Cardiac muscle cell (in vitro differentiated cells and primary cell): ENCODE measurements at places on chromosomes 12 and 14. TPM values are rescaled to one million over a fixed set of nuclear protein-coding genes. Genes with fewer than 3 reads are reported as not detected.
A peak's percentile ranks its signal among the peaks of the same experiment; 100 is the strongest.

The PIWIL1 gene
- polyA plus RNA-seq, result not detected in 2 replicates

DNA sequence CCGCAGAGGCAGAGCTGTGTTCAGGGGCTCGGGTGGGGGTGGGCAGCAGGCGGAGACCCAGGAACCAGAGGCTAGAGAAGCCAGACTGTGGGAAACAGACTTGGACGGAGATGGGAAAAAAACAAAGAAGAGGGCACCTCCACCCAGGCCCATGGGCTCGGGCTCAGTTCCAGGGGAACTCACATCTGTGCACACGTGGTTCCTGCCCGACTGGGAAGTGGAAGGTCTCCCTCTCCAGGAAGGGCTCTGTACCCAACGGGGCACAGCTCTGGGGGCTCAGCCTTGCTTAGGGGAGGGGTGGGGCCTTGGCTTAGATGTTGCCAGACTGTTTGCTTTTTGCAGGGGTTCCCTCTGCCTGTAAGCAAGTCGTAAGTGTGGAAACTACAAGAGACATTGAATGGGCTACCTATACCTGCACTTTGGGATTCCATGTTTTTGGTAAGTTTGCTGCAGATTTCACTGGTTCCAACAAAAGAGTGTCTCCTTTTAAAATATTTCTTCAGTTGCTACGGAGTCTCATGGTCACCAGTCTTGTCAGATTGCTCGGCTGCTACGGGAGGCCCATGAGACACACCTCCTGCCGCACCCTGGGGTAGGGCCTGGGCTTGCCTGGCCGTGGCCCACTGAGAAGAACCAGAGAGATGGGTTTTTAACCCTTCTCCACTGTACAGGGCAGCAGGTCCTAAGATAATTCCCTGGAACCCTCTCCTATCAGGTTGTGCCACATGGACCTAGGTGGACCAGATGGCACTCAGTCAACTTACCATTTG, 127.6 kb upstream of the EVL start:
- no peak for DNase-seq

GRCh38 chr12:31008961-31009840, 64.5 kb upstream of the DDX11 start:
- no peak for DNase-seq

DNA sequence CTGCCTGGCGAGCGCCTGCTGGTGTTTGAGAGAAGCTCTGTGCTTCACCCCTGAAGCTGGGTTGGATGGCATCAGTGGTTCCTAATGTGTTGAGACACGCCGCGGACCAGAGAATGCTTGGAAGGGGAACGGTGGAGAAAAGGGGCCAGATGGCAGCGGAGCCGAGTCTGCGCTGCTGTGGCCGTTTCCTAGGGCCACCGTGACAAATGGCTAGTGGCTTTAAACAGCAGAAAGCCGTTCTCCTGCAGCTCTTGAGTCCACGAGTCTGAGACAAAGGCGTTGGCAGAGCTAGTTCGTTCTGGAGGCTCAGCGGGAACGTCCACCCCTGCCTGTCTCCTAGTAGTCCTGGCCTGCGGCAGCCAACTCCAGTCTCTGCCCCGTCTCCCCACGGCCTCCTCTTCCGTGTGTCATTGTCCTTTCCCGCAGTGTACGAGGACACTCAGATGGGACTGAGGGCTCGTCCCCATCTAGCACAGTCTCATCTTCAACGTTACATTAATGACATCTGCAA, 103.6 kb downstream of the ADGRD1 start:
- no peak for DNase-seq

GRCh38 chr14:101791919-101792572, 30.5 kb downstream of the PPP2R5C start:
- DNase-seq, result peak; percentile 70

DNA sequence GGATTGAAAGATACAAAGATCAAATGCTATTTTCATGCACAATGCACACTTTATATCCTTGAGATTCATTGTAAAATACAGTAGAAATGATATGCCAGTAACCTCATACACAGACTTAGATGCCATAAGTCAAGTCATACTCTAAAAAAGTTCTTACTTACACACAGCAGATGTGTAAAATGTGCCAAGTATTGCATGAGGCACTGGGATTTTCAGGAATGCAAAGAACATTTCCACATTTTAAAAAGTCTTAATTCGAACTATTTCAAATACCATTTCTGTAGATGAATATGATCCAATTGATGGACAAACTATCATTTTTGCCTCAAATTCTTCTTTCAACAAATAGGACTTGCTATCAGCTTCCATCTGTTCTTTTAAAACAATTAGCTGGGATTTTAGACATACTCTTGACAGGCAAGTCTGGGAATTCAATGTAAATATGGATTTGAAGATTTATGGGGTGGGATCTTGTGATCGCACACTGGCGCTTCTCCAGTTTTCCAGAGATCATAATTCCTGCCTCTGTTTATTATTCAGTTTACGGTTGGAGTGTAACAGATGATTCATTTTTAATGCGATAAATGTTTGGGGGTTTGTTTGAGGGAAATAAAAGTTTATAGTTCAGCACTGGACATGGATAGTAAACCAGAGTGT, 183.8 kb downstream of the PAX9 start:
- no peak for DNase-seq

The APOF gene
- polyA plus RNA-seq, result not detected in 2 replicates

- no peak for DNase-seq
These were observed 4.5 kb downstream of the OR10AD1 start for GRCh38 chr12:48198672-48198971.

The TMEM121 gene
- polyA plus RNA-seq, result 4.4 and 6.4 TPM in 2 replicates

The KITLG gene
- 0.09 and 1.1 TPM in 2 replicates for polyA plus RNA-seq

- no peak for DNase-seq
These were observed 3.9 kb downstream of the GZMH start for GRCh38 chr14:24605435-24606190.

The MANSC4 gene
- not detected in 2 replicates for polyA plus RNA-seq

The SCARB1 gene
- polyA plus RNA-seq, result 42.5 and 46.3 TPM in 2 replicates

GRCh38 chr14:106681568-106681967, 1155.2 kb downstream of the TMEM121 start:
- no peak for DNase-seq

The LGR5 gene
- polyA plus RNA-seq, result 0.34 TPM in 1 of 2 replicates, not detected in the other

DNA sequence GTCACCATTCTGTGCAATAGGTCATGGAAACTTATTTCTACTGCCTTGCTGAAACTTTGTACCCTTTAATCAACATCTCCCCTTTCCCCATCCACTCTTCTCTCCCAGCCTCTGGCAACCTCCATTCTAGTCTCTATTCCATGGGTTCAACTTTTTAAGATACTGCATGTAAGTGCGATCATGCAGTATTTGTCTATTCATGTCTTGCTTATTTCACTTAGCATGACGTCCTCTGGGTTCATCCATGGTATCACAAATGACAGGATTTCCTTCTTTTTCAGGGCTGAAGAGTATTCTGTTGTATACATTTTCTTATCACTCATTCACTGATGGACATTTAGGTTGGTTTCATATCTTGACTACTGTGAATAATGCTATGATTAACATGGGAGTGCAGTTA, 222.4 kb downstream of the PAX9 start:
- DNase-seq, result no peak

DNA sequence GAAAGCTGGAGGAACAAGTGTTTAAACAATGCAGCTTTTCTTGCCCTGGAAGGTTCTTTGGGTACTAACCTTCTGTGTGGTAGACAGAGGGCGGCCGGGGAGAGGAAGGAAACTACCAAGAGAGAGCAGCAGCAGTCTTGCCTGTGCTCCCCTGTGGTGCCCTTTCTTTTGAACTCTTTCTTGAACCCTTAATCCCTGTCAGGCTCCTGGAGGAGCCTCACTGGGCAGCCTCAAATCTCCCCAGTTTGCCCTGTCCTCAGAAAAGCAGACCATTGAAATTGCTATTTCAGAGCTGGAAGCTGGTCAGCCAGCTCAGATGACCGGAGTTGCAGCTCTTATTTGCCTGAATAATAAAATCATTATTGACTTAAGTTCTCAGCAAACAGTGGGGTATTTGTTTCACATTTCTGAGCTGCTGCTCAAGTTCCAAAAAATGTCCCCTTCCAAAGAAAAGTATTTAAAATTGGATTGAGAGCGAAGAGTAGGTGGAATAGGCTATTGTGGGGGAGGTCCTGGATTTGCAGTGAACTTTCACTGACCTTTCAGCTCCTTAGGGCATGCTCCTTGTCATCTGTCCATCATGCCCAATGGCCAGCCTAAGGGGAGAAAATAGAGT, 42.1 kb upstream of the RNASE3 start:
- no peak for DNase-seq

DNA sequence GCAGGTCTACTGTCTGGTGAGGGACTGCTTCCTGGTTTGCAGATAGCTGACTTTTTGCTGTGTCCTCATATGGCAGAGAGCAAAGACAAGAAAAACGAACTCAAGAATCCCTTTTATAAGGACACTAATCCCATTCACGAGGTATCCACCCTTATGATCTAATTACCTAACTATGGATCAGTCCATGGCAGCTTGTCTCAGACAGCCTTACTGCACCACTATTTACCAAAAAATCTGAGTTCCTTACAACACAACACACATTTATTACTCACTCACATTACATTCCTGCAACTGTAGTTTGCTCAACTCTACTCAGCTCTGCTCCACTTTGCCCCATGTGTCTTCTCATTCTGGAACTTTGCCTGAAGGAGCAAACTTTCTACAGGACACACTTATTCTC, 10.1 kb upstream of the SLC6A15 start:
- DNase-seq, result peak; percentile 11

GRCh38 chr12:62754706-62755105, 180.2 kb downstream of the PPM1H start:
- DNase-seq, result no peak

- DNase-seq, result no peak
These were observed 176.1 kb downstream of the FUT8 start for GRCh38 chr14:65588426-65589140.

DNA sequence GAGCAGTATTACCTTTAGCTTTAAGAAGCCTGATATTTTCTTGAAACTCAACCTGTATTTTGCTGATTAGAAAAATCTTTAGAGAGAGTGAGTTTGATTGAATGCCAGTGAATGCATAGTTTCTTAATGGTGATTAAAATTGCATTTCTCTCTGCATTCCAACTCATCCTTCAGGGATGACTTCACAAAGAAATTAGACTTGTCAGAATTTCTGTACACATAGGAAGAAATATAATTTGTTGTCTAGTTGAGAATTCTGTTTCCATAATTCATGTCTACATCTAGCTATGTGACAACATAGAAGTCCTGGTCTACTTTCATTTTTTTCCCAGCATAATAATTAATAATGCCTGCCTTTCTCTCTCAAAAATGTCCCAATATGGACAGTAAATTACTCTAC, 136.6 kb downstream of the OTOGL start:
- no peak for DNase-seq

The PRMT5 gene
- polyA plus RNA-seq, result 131 and 134 TPM in 2 replicates

GRCh38 chr14:36716614-36717184, 55.0 kb downstream of the PAX9 start:
- DNase-seq, result no peak

DNA sequence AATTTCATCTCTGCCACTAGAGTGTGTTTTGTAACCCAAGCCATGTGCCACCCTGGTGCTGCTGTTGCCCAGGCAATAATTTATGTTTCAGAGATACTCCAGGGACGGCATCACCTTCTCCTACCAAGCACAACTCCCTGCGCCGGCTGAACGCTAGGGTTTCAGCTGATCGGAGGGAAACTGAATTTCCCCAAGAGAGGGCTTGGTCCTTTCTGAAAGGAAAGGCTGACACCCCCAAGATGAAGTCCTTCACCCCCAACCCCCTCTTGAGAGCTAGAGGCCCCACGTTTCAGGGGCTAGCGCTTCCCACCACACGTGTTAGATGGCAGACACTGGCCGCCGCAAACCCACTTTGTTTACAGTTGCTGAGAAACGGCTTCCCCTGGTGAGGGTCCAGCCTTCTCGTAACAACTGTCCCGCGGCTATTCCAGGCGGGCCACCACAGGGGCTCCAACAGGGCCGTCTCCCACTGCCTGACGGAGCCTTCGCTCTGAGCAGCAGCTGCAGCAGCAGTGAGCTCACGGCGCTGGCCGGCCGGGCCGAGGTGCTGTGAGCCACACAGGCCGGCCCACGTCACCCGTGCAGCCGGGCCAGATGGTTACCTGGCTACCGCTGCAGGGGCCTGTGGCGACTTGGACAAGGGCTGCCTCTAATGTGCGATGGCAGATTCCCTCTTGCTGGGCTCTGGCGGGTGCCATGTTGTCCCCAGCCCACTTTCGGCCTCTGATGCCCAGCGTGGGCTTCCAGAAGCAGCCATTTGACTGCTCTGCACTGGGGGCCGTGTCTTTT, 66.4 kb downstream of the TESC start:
- DNase-seq, result peak; percentile 27

The CMA1 gene
- polyA plus RNA-seq, result not detected in 2 replicates

- no peak for DNase-seq
These were observed 32.0 kb upstream of the UBC start for GRCh38 chr12:124946447-124946793.

DNA sequence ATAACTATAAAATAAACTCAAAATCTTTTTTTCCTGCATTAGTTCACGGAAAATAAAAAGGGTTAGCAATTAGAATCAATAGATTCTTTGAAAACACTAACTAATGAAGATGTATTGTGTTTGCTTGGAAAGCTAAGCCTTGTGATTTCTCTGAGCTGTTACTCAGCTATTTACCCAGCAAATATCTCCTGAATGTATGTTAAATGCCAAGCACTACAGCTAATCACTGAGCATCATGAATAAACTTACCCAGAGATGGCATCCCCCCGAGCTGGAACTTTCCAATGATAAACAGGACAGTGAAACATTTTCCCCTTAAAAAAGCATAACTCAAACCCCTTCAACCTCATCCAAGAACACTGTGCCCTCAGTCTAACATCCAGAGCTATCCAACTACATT, 71.2 kb downstream of the SLC2A13 start:
- no peak for DNase-seq

The YEATS4 gene
- polyA plus RNA-seq, result 21.0 and 29.6 TPM in 2 replicates

DNA sequence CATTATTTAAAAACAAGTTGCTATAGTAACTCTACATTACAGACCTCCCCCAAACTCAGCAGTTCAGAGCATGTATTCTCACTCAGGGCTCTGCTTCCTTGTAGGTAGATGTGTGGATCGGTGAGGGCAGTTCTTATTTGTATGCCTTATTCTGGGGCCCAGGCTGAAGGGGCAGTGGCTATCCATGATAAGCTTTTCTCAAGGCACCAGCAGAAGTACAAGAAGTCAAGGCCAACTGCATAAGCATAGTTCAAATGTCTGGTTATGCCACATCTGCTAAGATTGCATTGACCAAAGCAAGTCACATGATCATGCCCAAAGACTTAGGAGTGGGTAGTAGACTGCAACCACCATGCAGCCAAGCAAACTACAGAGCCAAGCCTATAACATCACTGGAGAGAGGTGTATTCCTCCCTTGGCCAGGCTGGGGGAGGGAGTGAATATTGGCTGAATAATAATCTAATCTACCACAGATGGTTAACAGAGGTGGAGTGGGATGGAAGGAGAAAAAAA, 4.6 kb downstream of the PSEN1 start:
- DNase-seq, result no peak

DNA sequence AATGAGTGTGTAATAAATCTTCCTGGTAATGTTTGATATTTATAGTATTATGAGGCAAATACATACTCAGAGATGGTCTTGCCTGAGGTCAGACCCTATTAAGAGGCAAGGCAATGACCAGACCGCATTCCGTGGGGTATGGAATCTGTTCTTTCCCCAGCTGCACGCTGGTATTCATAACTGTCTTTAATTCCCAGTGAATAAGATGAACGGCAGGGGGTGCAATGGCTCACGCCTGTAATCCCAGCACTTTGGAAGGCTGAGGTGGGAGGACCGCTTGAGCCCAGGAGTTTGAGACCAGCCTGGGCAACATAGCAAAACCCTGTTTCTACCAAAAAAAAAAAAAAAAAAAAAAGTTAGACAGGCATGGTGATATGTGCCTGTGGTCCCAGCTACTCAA, 44.6 kb downstream of the ERO1A start:
- DNase-seq, result no peak
